ENCODE measurements at places on chromosomes 7 and 10. TPM values are rescaled to one million over a fixed set of nuclear protein-coding genes. Genes with fewer than 3 reads are reported as not detected.

Gene HOGA1
- total RNA-seq = not detected

Gene FBXO24
- 0.49 TPM for total RNA-seq

Gene CYP3A5
- total RNA-seq = not detected

Gene HKDC1
- not detected for total RNA-seq

- peaks cover 12% of the 10 kb centered on the region for H3K4me1 ChIP-seq
- H3K4me3 ChIP-seq = peak overlapping the region; percentile 56
- no peaks in the 10 kb centered on the region for H3K36me3 ChIP-seq
- DNase-seq = no peak
- no peak overlapping the region for H3K27ac ChIP-seq
Observed at GRCh38 chr10:99530108-99531025, 2.4 kb upstream of the NKX2-3 start.

- no peak for DNase-seq
- no peaks in the 10 kb centered on the region for H3K27me3 ChIP-seq
- H3K4me3 ChIP-seq = no peak overlapping the region
- no peaks in the 10 kb centered on the region for H3K4me1 ChIP-seq
- no peak overlapping the region for H3K27ac ChIP-seq
Observed at GRCh38 chr10:32516567-32517495, 70.9 kb downstream of the CCDC7 start.

DNA sequence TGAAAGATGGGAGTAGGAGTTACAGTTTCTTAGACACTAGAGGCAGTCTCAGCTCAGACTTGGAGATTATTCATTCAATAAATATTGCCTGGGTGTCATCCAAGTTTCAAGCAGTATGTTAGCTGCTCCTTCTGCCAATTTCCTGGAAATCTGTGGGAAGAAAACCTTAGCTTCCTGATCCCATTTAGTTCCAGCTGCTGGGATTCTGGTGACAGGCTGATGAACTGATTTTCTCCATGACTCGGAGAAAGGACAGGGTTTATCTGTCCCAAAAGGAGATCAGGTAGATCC is 95.8 kb downstream of the CLEC2L start:
- peaks cover 7% of the 10 kb centered on the region for H3K4me1 ChIP-seq
- H3K27ac ChIP-seq = no peak overlapping the region
- H3K36me3 ChIP-seq = peaks cover 5% of the 10 kb centered on the region
- no peak overlapping the region for H3K4me3 ChIP-seq
- no peak for DNase-seq

- H3K36me3 ChIP-seq = no peaks in the 10 kb centered on the region
- no peak overlapping the region for H3K27ac ChIP-seq
- DNase-seq = no peak
Observed at GRCh38 chr10:67612176-67612575, 83.8 kb downstream of the CTNNA3 start.

DNA sequence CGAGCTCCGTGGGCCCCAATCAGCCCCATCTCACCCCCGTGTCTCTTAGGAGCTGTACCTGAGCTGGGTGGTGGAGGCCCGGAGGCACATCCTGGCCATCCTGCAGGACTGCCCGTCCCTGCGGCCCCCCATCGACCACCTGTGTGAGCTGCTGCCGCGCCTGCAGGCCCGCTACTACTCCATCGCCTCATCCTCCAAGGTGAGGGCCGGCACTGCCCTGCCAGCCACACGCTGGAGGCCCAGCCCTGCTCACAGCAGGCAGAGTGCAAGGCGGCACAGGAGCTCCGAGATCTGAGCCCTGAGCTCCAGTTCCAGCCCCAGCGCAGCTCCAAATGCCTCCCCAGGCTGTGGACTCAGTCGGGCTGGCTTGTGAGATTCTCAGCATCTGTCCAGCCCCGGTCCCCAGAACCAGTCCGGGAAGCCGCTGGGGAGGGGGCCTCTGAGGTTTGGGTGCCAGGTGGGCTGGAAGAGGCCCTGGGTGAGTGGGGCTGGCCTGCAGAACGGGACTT is 9.3 kb downstream of the TMEM120A start:
- peaks cover 2% of the 10 kb centered on the region for H3K4me1 ChIP-seq
- H3K36me3 ChIP-seq = peaks cover 5% of the 10 kb centered on the region
- no peak overlapping the region for H3K27ac ChIP-seq
- H3K4me3 ChIP-seq = no peak overlapping the region
- H3K27me3 ChIP-seq = peaks cover 8% of the 10 kb centered on the region
- DNase-seq = no peak

GRCh38 chr7:4842319-4843064 is 19.3 kb downstream of the PAPOLB start:
- peaks cover 4% of the 10 kb centered on the region for H3K27me3 ChIP-seq
- H3K4me1 ChIP-seq = peaks cover 20% of the 10 kb centered on the region
- no peak overlapping the region for H3K27ac ChIP-seq
- H3K36me3 ChIP-seq = no peaks in the 10 kb centered on the region
- no peak overlapping the region for H3K4me3 ChIP-seq
